Effector memory CD8-positive, alpha-beta T cell (primary cell): ENCODE measurements at places on chromosomes 11 and 22.
A peak's percentile ranks its signal among the peaks of the same experiment; 100 is the strongest.

GRCh38 chr11:84144531-84144930 is 858.4 kb upstream of the CCDC90B start:
- no peak overlapping the region for H3K4me3 ChIP-seq
- H3K36me3 ChIP-seq = no peaks in the 10 kb centered on the region
- DNase-seq = no peak
- H3K27ac ChIP-seq = no peak overlapping the region
- no peaks in the 10 kb centered on the region for H3K27me3 ChIP-seq

DNA sequence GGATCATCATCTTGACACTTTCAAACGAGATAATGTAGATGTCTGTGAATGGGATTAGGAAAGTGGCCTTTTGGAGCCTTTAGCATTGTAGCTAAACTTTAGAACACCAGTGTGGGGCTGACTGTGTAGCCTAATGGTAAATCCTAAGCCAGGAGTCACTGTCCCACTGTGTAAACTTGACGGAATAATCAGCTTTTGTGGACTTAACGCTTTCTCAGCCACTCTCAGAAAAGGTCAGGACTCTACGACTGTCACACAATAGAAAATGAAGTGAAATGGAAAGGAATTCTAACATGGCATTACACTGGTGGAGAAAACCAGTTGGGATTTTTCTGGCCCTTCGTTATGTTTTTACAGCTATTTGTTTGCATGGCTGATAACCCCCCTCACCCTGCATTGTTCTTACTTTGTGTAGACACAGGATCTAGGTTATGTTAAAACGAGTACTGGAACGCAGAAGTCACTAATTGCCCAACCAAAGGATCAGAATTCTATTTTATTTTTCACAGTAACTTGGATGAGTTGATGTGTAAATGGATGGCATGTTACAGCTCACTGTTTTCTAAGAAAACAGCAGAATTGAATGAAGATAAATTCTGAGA is 22.0 kb upstream of the GRAMD1B start:
- H3K27me3 ChIP-seq = peaks cover 8% of the 10 kb centered on the region
- peaks cover 1% of the 10 kb centered on the region for H3K36me3 ChIP-seq
- H3K4me3 ChIP-seq = no peak overlapping the region
- H3K4me1 ChIP-seq = no peaks in the 10 kb centered on the region
- no peak for DNase-seq

GRCh38 chr11:64741375-64742086 is 2.4 kb downstream of the RASGRP2 start:
- peak overlapping the region; percentile 85 for H3K27ac ChIP-seq
- H3K4me3 ChIP-seq = peak overlapping the region; percentile 79
- no peaks in the 10 kb centered on the region for H3K27me3 ChIP-seq
- H3K4me1 ChIP-seq = peaks cover 34% of the 10 kb centered on the region
- no peak for DNase-seq

- H3K36me3 ChIP-seq = no peaks in the 10 kb centered on the region
- H3K4me1 ChIP-seq = no peaks in the 10 kb centered on the region
These were observed 234.0 kb upstream of the ZC3H12C start for GRCh38 chr11:109859045-109859724.

DNA sequence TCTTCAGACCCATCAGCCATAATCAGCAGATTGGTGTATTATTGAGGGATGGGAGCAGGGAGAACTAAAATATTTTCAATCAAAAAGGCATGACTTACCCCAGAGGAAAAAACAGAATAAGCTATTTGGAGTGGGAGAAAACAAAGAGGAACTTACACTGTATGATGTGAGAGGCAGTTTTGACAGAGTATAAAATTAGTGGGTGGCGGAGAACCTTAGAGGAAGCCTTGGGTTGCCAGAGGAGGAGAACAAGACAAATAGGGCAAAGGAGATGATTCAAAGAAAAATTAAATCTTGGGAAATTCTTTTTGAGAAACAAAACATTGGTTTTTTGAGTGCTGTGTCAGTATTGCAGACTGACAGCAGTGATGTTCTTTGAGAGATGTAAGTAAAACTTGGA is 285.0 kb downstream of the C11orf87 start:
- no peaks in the 10 kb centered on the region for H3K27me3 ChIP-seq
- H3K36me3 ChIP-seq = no peaks in the 10 kb centered on the region
- no peak overlapping the region for H3K4me3 ChIP-seq
- no peaks in the 10 kb centered on the region for H3K4me1 ChIP-seq

- peaks cover 80% of the 10 kb centered on the region for H3K36me3 ChIP-seq
- peak overlapping the region; percentile 100 for H3K4me3 ChIP-seq
- peak overlapping the region; percentile 77 for H3K27ac ChIP-seq
- peaks cover 44% of the 10 kb centered on the region for H3K4me1 ChIP-seq
- no peak for DNase-seq
These were observed 3.3 kb downstream of the PCF11 start for GRCh38 chr11:83159902-83160865.

DNA sequence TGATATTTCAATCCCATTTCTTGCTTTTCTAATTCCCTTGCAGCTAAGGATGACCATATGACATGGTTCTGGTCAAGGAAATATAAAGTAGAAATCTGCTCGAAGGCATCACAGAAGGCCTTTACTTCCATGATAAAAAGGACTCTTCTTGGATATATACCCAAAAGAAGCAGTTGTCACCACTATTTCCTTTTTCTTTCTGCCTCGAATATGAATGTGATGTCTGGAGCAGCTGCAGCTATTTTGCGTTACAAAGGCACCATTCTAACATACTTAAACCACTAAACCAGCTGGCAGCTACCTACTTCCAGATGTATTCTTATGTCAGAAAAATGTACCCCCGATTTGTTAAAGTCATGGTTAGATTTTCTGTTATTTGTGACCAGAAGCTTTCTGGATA is 18.9 kb downstream of the EXPH5 start:
- no peak for DNase-seq
- H3K4me1 ChIP-seq = no peaks in the 10 kb centered on the region
- peaks cover 20% of the 10 kb centered on the region for H3K27me3 ChIP-seq

- peaks cover 66% of the 10 kb centered on the region for H3K27me3 ChIP-seq
- DNase-seq = no peak
- no peaks in the 10 kb centered on the region for H3K4me1 ChIP-seq
- H3K27ac ChIP-seq = no peak overlapping the region
- no peak overlapping the region for H3K4me3 ChIP-seq
- no peaks in the 10 kb centered on the region for H3K36me3 ChIP-seq
These were observed 159.4 kb downstream of the MPPED1 start for GRCh38 chr22:43571181-43571580.

DNA sequence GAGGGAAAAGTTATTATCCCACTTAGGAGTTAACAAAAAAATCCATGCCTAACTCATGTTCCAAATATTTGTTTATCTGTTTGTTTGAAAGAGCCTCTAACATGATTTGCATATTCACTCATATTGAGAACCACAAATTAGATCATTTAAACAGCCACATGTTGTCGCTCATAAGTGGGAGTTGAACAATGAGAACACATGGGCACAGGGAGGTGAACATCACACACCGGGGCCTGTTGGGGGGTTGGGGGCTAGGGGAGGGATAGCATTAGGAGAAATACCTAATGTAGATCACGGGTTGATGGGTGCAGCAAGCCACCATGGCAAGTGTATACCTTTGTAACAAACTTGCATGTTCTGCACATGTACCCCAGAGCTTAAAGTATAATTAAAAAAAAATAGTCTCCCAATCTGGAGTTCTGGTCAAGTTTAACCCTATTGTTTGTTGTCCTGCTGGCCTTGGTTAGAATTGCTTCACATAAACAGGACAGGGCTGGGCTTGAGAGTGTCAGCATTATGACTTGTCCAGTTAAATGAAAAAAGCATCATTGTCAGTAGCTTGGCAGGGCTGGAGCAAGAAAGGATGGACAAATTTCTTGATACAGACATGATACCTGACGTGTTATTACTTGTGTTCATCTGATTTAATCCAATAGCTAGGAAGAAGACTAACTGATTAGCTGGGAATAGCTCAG is 57.8 kb upstream of the PSMA1 start:
- H3K27me3 ChIP-seq = no peaks in the 10 kb centered on the region
- peak overlapping the region; percentile 90 for H3K27ac ChIP-seq
- peak overlapping the region; percentile 46 for H3K4me3 ChIP-seq
- peaks cover 11% of the 10 kb centered on the region for H3K36me3 ChIP-seq

DNA sequence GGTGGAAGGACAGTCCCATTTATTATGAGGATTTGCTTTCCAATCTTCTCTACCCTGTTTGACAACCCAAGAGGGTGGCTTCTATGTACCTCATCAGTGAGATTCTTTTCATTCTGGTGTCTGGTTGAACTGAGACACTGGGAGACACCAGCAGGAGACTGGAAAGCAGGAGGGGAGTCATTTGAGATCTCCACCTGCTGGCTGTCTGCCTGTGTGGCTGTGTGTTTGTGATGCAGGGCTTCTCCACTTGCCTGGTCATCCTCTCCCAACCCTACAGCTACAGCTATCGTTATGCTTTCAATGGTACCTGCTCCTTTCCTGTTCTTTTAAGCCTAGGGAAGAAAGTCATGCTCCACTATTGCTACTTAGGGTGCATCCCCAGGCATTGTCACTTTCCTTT is 48.6 kb downstream of the MRGPRX1 start:
- peaks cover 38% of the 10 kb centered on the region for H3K27me3 ChIP-seq
- H3K27ac ChIP-seq = no peak overlapping the region
- DNase-seq = no peak

GRCh38 chr11:106384429-106384828 is 307.0 kb downstream of the AASDHPPT start:
- H3K27me3 ChIP-seq = no peaks in the 10 kb centered on the region
- DNase-seq = no peak
- H3K4me3 ChIP-seq = no peak overlapping the region

- H3K27ac ChIP-seq = no peak overlapping the region
- H3K27me3 ChIP-seq = peaks cover 22% of the 10 kb centered on the region
- DNase-seq = no peak
These were observed 27.6 kb upstream of the APLP2 start for GRCh38 chr11:130042093-130042591.

DNA sequence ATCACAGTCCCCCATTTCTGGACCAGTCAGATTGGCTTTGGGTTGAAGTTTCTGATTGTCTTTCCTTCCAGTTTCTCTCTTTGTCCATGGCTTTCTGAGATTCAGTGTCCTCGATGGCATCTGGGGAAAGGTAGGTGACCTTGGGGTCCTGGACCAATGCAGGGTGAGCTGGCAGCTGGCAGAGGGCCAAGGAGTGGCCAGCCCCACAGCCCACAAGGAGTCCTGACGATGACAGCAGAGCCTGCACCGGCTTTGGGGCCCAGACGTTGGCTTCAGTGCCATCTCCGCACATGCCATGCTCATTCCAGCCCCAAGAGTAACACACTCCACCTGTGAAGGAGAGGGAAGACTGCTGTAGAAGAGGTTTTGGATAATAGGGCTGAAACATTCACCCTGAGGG is 53.5 kb downstream of the KCNC1 start:
- DNase-seq = no peak
- H3K27me3 ChIP-seq = no peaks in the 10 kb centered on the region
- no peaks in the 10 kb centered on the region for H3K4me1 ChIP-seq
- H3K4me3 ChIP-seq = no peak overlapping the region
- no peaks in the 10 kb centered on the region for H3K36me3 ChIP-seq
